ENCODE measurements at places on chromosomes 3 and 15.

DNA sequence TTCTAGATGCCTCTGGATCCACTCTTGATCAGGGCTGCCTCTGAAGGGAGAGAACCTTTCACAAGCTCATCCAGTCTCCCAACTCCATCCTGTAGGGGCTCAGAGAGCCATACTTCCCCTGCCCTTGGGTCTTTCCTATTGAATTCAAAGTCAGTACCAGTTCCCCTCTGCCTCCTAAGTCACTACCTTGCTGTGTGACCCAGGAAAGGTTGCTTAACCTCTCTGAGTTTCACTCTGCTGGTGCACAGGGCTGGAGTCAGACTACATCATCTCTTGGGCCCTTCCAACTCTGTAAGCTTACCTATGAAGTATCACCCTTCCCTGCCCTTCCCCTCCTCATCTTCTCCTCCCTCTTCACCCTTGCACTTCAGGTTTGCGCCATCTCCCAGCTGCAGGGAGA, 117.9 kb downstream of the MEGF11 start:
- no peak for DNase-seq

DNA sequence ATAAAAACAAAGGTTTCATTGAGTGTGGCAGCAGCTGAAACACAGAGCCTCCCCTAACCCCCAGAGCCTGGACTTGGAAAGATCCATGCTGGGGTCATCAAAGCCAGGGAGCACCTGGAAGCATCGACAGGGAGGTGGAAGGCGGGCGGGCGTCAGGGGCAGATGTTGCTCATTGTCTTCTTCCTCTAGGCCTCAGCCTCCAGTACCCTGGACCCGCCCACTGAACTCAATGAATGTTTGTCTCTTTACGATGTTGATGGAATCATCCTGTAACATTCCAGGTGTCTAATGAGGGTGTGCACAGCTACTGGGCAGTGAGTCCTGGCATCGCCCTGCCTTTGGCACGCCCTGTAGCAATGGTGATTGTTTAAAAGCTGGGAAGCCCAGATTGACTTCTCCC, 9.8 kb downstream of the GP5 start:
- DNase-seq, result no peak

GRCh38 chr3:54434756-54435155, 312.4 kb downstream of the CACNA2D3 start:
- no peak for DNase-seq

GRCh38 chr3:151393941-151394340, 9.4 kb upstream of the P2RY12 start:
- no peak for DNase-seq

DNA sequence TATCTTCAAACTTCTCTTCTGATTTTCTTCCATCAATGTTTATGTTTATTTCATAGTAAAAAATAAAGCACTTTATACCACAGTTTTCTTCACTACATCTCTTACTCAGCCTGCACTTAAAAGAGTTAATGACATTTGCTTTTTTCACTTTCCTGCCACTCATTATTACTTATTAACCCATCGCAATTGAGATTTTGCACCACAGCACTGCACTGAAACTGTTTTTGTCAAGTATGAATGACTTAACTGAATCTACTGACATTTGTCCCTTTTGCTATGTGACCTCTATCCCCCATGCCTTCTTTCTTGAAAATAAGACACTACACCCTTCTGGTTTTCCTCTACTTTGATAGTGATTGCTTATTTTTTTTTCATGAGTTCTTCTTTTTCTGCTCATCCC, 739.7 kb upstream of the DPPA4 start:
- DNase-seq, result no peak

DNA sequence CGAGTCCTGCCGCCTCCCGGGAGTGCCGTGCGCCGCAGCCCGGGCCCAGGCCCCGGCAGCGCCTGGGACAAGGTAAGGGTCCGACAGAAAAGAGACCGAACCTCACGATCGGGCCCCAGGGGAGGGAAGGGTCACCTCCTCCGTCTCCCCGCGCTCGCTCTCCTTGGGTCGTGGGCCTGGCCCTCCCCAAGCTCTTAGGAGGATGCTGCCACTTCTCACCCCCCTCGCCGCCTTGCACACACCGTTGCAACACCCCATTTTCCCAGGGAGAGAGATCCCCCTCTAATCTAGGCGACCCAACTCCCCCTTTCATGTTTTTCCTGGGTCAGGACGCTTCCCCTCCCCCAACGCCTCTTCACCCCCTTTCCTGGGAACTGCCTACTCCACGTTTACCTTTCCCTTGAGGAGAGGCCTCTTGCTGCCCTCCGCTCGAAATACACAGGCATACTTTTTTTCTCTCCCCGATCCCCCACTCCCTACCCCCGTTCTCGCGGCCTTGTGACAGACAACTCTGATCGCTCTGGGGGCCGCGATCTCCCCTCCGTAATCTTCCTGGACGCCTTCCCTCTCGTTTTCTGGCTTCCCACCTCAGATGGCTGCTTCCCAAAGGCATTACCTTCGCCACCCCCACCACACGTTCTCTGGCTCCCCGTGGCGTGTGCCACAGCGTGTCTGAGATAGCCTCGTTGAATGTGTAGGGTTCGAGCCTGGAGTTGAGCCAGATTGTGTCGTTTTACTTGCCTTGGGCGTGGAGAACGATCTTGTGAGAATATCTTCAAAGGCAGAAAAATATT, 688 bp downstream of the SETD5 start:
- DNase-seq, result peak; percentile 50

DNA sequence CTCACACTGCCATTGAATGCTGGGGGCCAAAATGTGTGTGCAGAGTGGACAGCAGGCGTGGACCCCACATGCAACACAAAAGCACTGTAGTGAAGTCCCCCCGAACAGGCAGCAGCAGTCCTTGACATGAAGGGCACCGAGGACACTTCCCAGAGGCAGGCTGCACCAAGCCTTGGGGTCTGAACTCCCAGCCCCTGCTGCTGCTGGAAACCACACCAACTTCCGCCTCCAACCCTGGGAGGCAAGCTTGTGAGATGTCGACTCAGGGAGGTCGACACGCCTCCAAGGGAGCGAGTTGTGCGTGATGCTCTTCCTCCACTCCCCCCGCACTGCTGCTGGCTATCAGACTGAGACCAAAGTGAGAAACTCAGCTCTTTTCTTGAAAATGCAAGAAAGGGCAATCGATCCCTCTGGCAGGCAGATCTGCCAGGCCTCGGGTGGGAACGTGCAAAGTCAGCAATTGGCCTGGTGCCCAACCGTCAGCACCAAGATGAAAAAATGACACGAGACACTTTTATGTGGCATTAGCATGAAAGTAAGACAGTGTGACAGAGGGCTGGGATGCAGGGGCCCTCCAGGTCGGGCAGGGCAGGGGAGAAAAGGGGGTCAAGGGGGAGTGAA, 43.6 kb downstream of the WHAMM start:
- DNase-seq, result no peak
